ENCODE measurements at places on chromosomes 2 and 18.

DNA sequence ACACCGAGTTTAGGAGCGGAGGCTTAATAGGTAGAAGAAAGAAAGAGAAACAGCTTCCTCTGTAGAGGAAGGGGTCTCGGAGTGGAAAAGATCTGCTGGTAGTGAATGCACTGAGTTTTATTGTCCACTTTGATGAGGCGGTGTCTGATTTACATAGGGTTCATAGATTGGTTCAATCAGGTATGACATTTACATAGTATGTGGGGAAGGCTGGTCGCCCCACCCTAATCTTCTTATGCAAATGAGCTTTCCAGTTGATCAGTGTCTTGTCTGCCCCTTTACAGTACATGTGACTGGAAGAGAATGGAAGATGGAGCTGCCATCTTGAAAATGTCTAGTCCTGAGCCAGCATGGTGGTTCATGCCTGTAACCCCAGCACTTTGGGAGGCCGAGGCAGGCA is 19.9 kb upstream of the CNOT11 start:
- H3K4me1 ChIP-seq, result no peaks in the 10 kb centered on the region
- H3K27me3 ChIP-seq, result peaks cover 28% of the 10 kb centered on the region
- no peaks in the 10 kb centered on the region for H3K36me3 ChIP-seq
- H3K4me3 ChIP-seq, result no peak overlapping the region
- no peak for DNase-seq

- peak overlapping the region; percentile 55 for H3K4me3 ChIP-seq
- H3K4me1 ChIP-seq, result peaks cover 12% of the 10 kb centered on the region
- no peak overlapping the region for H3K27ac ChIP-seq
Measured at GRCh38 chr18:48409591-48410094, 460 bp upstream of the ZBTB7C start.

GRCh38 chr2:139867601-139868226 is 1087.5 kb upstream of the NXPH2 start:
- H3K27ac ChIP-seq, result no peak overlapping the region
- H3K4me1 ChIP-seq, result no peaks in the 10 kb centered on the region
- H3K36me3 ChIP-seq, result no peaks in the 10 kb centered on the region
- no peak overlapping the region for H3K4me3 ChIP-seq

GRCh38 chr18:78596794-78597345 is 382.7 kb upstream of the SALL3 start:
- H3K27me3 ChIP-seq, result no peaks in the 10 kb centered on the region
- DNase-seq, result no peak
- H3K4me1 ChIP-seq, result no peaks in the 10 kb centered on the region
- H3K4me3 ChIP-seq, result no peak overlapping the region

- no peak overlapping the region for H3K4me3 ChIP-seq
- H3K27me3 ChIP-seq, result no peaks in the 10 kb centered on the region
- no peak overlapping the region for H3K27ac ChIP-seq
- no peak for DNase-seq
Measured at GRCh38 chr2:69358914-69359313, 28.1 kb downstream of the GFPT1 start.

DNA sequence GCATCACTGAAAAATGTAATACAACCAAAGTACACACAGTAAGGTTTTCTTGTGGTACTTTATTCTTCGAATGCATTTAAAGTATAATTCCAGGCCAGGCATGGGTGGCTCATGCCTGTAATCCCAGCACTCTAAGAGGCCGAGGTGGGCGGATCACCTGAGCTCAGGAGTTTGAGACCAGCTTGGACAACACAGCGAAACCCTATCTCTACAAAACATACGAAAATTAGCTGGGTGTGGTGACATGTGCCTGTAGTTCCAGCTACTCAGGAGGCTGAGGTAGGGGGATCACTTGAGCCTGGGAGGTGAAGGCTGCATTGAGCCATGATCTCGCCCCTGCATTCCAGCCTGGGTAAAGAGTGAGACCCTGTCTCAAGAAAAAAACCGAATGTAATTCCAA is 3.9 kb upstream of the TTC39C start:
- no peaks in the 10 kb centered on the region for H3K27me3 ChIP-seq
- no peaks in the 10 kb centered on the region for H3K36me3 ChIP-seq
- H3K4me3 ChIP-seq, result peak overlapping the region; percentile 42
- peaks cover 57% of the 10 kb centered on the region for H3K4me1 ChIP-seq
- DNase-seq, result no peak
- peak overlapping the region; percentile 74 for H3K27ac ChIP-seq

DNA sequence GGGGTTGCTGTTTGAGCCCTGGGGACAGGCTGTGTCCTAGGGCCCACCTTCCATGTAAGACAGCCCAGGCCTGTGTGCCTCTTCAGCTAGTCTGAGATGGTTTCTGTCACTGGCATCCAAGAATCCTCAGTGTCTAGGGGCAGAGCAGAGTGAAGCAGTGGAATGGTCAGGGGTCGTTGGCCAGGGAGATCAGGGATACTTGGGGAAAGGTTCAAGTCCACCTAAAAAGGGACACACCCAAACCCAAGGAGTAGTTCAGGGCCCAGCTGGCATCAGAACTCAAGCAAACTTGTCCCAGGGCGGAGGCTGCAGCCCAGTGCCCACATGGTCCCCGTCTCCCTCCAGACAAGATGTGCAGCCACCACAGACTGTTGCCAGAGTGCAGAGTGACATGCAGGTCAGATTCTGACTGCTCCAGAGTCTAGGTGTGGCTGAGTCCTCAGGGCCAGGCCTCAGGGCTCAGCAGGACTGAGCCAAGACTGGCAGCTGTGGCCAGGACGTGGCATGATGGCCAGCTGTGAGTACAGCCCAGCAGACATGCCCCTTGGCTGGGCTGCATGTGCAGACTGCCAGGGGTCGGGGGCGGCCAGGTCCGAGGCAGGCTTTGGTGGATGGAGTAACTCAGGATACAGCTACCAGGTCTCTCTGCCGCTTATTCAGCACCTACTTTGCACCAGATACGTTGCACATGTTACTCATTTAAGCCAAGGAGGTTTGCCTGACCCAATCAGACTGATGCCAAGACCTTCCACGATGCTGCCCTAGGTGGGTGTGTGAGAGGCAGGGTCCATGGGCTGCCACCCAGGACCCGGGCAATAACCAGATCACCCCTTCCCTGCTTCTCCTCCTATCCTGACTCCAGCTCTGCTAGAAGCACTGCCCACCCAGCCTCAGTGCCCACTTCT is 146.6 kb downstream of the SMAD7 start:
- no peak overlapping the region for H3K27ac ChIP-seq
- H3K36me3 ChIP-seq, result no peaks in the 10 kb centered on the region
- DNase-seq, result no peak
- no peaks in the 10 kb centered on the region for H3K27me3 ChIP-seq
- H3K4me1 ChIP-seq, result peaks cover 19% of the 10 kb centered on the region
- H3K4me3 ChIP-seq, result no peak overlapping the region

GRCh38 chr2:179181002-179181401 is 83.6 kb downstream of the SESTD1 start:
- peak overlapping the region; percentile 49 for H3K27ac ChIP-seq
- no peaks in the 10 kb centered on the region for H3K27me3 ChIP-seq
- peak; percentile 15 for DNase-seq
- no peak overlapping the region for H3K4me3 ChIP-seq

Data from B cell (primary cell).